ENCODE measurements at places on chromosomes 1 and 21. TPM values are rescaled to one million over a fixed set of nuclear protein-coding genes. Genes with fewer than 3 reads are reported as not detected.

ELAPOR1 gene
- 1.0 TPM for total RNA-seq

CYP4X1 gene
- total RNA-seq = not detected

FNDC10 gene
- total RNA-seq = 3.5 TPM

PCAT6 gene
- 0.17 TPM for total RNA-seq

CFHR2 gene
- total RNA-seq = not detected

C1orf167 gene
- not detected for total RNA-seq

FMO5 gene
- total RNA-seq = 1.3 TPM

DLGAP3 gene
- 0.21 TPM for total RNA-seq

RAB42 gene
- total RNA-seq = not detected

CAMK1G gene
- total RNA-seq = not detected

BMP8B gene
- 0.11 TPM for total RNA-seq

Data from mammary epithelial cell (primary cell).